ENCODE measurements at places on chromosomes 12 and 14.

DNA sequence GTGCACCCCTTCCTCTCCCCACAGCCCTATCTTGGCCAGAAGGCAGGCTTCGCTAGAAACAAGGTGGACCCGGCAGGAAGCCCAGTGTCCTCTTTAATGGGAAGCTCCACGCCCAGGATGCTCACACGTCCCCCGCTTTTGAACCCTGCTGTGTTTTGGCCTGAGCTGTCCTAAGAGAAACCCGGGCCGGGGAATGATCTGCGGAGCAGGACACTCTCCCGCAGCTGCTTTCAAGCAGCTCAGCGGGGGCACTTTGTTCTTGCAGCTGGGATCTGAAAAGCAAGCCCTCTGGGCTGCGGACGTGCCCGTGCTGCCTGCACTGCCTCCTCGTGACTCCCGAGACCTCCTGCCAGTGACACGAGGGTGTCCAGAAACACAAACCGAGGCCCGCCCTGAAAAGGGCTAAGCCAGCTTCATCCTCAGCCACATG is 30.0 kb downstream of the SCARB1 start:
- no peak for DNase-seq

DNA sequence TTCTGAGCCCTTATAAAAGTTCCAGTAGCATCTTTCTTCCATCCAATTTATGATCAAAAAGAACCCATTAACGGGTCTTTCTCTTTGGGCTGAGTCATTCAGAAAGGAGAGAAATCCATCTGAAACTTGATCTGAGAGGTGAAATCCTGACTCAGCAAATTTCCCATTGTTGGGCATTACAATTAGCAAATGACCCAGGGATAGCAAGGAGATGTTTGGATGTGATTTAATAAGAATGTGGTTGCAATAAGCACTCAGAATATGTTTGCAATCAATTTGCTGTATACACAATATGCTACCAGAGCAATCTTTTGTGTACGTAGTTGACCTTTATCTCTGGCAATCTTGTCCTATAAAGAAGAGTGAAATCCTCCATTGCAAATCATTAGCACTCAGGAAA is 122.7 kb downstream of the CCDC60 start:
- no peak for DNase-seq

GRCh38 chr12:121915841-121916321 is 2.5 kb upstream of the CFAP251 start:
- no peak for DNase-seq

GRCh38 chr12:121634836-121635235 is 8.5 kb downstream of the ORAI1 start:
- no peak for DNase-seq

GRCh38 chr12:70962226-70962794 is 41.8 kb upstream of the PTPRR start:
- DNase-seq, result no peak
